ENCODE measurements at places on chromosomes 11 and 22.
A peak's percentile ranks its signal among the peaks of the same experiment; 100 is the strongest.

GRCh38 chr11:75277211-75277805, 36.7 kb downstream of the TPBGL start:
- DNase-seq: no peak

DNA sequence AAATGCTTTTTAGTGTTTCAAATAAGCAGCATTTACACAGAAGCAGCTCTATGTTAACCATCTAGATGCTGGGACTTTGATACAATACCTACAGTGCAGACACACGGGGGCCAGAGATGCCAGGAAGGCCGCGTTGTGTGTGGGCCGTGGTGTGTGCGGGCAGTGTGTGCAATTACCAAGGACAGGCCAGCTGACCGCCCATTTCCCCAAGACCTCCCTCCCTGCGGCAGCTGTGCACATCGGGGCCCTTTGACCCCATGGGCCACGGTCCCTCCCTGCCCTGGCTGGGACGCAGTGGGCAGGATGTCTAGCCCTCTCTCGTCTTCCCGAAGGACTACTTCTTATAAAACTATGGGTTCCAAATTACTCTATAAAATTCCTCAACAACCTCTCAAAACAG, 38.4 kb downstream of the CLTCL1 start:
- DNase-seq: no peak

DNA sequence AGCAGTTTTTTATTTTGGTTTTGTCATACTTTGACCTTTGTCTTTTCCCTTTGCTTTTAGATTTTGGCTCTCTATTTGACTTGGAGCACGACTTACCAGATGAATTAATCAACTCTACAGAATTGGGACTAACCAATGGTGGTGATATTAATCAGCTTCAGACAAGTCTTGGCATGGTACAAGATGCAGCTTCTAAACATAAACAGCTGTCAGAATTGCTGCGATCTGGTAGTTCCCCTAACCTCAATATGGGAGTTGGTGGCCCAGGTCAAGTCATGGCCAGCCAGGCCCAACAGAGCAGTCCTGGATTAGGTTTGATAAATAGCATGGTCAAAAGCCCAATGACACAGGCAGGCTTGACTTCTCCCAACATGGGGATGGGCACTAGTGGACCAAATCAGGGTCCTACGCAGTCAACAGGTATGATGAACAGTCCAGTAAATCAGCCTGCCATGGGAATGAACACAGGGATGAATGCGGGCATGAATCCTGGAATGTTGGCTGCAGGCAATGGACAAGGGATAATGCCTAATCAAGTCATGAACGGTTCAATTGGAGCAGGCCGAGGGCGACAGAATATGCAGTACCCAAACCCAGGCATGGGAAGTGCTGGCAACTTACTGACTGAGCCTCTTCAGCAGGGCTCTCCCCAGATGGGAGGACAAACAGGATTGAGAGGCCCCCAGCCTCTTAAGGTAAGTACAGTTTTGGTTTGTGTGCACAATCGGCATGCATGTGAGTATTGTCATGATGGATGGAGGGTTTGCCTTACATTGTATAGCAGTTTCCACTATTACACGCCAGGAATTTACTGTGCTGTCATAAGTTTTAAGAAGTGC, 25.0 kb downstream of the EP300 start:
- DNase-seq: no peak

- DNase-seq: no peak
Observed at GRCh38 chr22:43876866-43877509, 14.7 kb upstream of the SULT4A1 start.

DNA sequence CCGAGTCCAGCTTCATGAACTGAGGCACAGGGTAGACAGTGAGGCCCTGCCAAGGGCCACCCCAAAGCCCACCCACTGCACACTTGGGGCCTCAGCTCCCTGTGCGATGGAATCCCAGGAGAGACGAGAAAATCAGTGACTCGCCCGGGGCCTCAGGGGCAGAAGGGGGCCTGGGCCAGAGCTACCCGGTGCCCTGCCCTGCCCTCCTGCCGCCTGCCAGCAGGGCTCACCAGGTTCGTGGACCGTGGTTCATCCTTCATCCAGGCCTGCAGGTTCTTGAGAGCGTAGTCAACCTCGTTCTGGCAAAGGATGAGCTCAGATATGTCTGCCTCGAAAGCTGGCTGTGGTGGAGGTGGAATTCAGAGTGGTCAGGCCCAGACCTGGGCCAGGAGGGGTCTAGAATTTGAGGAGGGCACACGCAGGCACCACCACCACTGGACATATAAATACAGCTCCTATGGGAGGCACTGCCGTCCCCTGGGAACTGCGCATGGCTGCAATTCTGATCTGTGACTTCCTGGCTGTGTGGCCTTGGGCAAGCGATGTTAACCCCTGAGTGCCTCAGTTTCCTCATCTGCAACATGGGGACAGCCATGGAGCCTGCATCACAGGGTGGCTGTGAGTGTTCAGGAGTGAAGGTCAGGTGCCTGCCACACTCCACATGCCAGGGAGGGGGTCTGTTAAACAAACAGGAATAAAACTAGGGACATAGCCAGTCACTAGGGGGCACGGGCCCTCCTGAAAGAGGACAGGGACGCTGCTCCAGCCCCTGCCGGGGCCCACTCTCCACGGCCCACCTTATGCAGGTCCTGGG, 7.5 kb downstream of the ALDH3B2 start:
- DNase-seq: no peak

GRCh38 chr11:78171951-78172350, 16.5 kb downstream of the KCTD21 start:
- DNase-seq: no peak

DNA sequence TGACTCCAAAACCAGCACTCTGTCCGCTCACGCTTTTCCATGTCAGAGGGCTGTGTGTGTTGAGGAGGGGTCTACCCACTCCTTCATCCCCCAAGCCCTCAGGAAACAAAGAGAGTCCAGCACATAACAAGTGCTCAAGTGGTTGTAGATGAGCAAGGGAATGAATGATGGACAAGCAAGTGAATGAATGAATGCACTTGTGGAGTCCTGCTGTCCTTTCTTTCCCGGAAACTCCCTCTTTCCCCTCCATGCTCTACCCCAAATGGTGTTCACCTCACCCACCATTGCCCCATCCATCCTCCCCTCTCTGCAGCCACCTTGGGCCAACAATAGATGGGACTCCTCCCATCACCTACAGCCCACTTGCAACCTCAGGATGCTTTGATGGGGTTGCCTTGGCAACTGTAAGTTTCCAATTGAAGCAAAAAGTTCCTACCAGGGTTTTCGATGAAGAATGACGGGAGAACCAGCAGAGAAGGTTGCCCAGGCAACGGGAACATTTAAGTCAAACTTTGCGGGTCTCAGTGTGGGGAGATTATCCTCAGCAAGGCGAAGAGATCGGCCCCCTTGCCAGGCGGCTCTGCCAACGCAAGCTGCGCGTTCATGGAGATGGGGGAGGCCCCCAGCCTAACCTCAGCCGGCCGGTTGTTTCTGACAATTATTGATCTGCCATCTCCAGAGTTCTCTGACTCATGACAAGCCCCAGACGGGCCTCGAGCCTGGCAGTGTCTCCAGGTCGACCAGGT, 51.1 kb downstream of the MCM5 start:
- no peak for DNase-seq

DNA sequence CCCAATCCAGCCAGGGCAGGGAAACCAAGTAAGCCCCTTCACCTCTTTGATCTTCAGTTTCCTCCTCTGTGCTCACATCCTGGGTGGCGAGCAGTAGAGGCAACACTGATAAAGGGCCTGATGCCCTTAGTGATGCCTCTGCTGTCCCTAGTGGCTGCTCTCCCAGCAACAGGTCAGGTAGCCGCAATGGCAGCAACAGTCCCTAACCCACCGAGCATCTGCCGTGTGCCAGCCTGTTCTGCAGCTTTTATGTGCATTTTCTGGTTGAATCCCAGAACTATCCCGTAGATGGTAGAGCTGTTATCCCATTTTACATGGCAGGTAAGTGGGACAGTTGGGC, 5.2 kb downstream of the SCYL1 start:
- DNase-seq: no peak

GRCh38 chr11:65180877-65181568, 705 bp upstream of the CAPN1 start:
- peak; percentile 49 for DNase-seq

DNA sequence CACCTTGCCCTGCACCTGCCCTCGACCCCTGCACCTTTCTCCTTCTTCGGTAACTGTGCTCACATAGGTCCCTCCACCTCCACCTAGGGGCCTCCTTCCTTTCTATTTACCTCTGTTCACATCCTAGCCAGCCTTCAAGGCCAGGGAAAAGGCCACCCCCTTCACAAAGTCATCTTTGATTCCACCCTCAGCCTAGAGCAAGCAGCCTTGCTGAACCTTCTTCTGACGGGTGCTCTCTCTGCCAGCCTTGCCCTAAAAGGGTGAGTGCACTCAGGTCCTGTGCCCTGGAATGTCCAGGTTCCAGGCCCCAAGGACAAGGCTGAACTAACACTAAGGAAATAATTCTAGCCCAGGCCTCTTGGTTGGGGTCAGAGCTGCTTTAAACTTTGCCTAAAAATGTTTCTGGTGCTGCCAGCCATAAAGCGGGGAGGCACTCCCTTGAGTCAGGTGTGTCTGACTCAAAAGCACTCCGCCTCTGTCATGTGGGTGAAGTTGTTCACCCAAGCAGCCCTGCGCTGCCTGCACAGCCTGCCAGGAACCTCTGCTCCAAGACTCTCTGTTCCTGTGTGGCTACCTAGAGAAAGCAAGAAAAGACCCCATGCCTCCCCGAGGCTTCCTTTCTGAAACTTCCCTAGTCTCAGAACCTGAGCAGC, 9.2 kb upstream of the FAM83F start:
- no peak for DNase-seq
